Activated naive CD8-positive, alpha-beta T cell treated with anti-CD3 and anti-CD28 coated beads, Interleukin-2, amount 50 U/mL, for 16 hours (primary cell): ENCODE measurements at places on chromosomes 1 and 21.

DNA sequence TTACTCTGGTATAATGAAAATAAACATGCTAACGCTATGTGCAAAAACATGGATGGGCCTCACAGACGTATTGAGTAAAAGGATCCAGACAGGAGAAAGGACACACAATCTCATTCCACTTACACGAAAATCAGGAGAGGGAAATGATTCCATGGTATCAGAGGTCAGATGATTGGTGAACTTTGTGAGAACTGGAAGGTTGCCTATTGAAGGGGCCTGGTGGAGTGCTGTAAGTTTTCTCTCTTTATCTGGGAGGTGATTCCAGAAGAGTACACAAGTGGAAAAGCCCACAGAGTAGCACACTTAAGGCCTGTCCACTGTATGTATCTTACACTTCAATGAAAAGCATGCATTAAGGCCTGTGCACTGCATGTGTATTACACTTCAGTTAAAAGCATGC, 9.6 kb downstream of the GSTM2 start:
- DNase-seq, result no peak

DNA sequence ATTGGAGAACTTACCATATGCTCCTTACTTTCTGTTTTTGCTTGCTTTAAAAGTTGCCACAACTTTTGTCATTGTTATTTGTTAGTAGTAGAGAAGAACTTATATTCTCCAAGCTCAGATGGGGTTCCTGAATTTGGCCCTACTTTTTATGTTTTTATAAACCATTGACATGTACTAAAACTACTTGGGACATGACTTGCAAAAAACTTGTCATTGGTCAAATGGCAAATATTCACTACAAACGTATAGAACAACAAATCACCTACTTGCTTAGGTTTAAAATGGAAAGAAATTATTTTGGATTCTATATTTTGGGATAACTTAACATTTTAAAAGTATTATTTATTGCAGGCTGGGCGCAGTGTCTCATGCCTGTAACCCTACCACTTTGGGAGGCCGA, 32.7 kb downstream of the PIGP start:
- no peak for DNase-seq

- no peak for DNase-seq
These were observed 96.5 kb downstream of the NEK7 start for GRCh38 chr1:198253259-198253658.

DNA sequence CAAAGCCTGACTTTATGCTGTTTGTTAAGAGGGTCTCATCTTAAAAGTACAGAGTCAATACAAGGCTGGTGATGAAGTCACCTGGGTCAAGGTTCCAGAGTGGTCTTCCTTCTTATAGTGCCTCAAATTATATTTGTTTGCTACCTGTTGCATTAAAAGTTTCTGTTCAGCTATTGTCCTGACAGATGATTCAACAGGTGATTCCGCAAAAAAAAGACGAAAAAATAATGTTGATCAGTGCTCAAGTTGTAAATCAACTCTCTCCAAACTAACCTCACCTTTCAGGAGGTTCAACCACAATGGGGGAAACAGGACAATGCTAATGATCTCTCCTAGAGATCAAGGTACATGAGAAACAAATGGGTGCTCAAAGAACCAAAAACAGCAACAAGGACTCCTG, 35.7 kb downstream of the HSF2BP start:
- DNase-seq, result no peak

DNA sequence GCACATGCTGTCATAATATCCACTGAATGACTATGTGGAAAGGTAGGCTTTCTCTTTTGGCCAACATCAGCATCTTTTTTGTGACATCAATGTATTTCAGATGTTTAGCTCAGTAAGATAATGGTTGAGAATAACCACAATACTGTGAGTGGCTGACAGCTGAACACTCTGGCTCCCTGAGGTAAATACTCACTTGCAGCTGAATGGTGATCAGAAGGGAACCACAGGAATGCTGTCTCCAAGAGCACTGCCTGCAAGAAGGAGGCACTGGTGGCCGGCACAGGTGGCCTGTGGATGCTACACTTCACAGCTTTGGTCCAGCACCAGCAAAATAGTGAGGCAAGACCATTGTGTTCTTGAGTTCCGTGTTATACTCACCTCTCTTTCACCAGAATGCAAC, 118.7 kb upstream of the PPM1J start:
- DNase-seq, result no peak

DNA sequence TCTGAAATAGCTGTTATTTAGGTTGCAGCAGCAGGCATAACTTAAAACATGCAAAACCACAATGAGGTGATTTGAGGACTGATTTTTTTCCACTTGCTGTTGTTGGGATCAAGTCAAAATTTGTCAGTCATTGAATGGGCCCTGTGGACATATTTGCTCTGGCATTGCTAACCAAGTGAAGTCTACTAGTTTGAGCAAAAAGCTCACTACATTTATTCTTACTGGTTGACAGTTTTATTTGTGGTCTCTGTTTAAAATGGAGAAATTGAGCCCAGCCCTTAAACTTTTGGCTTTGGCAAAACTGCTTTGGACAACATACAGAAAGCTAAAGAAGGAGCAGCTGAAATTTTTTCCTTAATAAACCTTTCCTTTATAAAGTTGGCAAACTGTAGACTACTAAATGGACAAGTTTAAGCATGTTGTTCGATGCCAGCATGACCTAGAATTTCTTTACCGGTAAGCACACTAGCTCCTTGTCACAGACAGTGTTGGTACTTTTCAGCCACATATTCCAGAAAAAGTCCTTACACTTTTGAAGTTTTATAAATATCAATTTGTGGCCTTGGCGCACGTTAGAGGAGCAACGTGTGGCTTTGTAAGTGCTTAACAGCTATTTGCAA, 234.6 kb downstream of the USP25 start:
- DNase-seq, result no peak

DNA sequence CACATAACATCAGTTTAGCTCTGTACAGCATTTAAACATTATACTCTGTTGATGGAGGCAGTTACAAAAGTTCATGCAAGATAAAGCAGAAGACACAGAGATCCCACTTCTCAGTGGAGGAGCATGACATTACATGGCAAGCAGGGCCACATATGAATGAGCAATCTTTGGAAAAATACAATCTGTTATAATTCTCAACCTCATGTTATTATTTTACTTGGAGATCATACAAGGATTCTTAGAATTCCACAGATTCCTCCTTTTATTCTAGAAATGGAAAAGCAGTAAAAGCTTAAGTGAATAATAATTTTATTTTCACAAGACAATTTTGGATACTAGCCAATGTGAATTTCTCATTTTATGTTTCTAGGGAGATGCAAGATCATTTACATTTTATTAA, 66.6 kb downstream of the IFI44 start:
- DNase-seq, result no peak

DNA sequence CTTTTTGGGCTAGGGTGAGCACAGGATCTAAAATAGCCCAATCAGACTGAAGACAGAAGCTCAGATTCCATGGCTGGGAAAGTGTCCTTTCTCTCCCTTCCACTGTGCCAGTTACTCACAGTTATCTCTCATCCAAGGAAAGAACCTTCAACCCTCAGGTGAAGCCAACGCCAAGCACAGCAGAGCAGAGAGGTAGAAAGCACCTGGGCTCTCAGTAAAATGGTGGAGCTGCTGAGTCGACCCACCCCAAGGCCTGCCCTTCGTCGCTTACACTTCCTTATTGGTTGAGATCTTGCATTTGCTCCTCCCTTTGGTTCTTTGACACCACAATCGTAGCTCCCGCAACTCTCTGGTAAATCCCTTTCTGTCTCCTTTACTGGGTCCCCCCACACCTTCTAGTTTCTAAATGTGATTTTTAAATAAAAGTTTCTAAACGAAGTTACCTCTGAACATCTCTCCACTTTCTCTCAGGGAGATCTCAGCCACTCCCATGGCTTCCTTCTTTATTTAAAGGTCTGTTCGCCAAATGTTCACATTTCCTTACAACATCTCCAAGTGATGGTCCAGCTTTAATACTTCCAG, 27.5 kb upstream of the SLC30A1 start:
- DNase-seq, result no peak

- no peak for DNase-seq
These were observed 55.0 kb upstream of the SPATA6 start for GRCh38 chr1:48527051-48527450.

- no peak for DNase-seq
These were observed 17.2 kb downstream of the SPOCD1 start for GRCh38 chr1:31798433-31799195.

DNA sequence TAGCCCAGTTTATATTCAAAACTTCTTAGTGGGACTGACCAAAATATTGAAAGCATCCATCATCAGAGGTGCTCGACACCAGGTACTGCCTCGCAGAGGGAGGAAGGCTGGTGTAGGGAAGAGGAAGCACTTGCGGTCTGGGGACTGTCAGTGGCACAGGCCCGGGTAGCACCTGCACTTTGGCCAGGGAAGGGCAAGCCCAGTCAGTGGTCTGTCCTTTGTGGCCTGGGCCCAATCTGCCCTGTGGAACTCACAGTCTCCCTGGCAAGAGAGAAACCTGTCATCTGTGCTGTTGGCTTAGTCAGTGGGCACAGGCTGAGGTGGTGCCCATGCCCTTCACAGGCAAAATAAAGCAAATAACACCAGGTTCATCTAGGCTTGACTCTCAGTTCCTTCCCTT, 77.4 kb downstream of the SYT6 start:
- no peak for DNase-seq

DNA sequence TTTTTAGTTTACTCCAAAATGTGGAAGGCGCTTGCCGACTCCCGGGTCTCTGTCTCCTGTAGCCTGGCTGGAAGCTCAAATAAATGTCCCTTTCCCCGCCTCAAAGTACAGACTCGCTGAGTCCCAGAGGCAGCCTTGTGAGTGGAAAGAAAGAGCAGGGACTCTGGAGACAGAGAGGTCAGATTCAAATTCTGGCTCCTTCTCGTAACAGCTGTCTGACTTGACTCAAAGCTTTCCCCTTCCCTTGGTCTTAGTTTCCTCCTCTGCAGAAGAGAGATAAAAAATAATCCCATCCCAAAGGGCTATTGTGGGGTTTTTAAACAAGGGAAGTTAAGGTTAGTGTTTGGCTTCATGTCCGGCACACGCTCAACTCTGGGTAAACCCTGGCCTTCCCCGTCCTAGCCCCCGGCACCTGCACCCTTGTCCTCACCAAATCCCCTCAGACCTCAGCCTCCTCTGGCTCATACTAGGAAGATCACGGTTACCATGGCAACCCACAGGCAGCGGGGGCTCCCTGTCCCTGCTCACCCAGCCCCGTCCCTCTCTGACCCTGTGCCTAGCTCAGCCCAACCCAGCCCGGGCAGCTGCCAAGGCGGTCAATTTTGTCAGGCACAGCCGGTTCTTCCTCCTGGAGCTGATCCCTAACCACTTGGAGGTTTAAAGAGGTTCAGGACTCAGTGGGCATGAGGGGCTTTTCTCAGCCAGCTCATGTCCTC, 49.2 kb upstream of the IGSF21 start:
- DNase-seq, result no peak

GRCh38 chr1:35539824-35540261, 17.4 kb downstream of the KIAA0319L start:
- DNase-seq, result no peak

DNA sequence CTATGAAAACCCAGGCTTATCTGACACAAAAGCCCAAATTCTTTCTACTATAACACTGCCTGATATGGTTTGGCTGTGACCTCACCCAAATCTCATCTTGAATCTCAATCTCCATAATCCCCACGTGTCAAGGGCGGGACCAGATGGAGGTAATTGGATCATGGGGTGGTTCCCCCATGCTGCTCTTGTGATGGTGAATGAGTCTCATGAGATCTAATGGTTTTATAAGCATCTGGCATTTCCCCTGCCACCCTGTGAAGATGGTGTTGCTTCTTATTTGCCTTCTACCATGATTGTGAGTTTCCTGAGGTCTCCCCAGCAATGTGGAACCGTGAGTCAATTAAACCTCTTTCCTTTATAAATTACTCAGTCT, 123.3 kb upstream of the USP24 start:
- DNase-seq, result no peak

GRCh38 chr1:76066394-76066793, 8.2 kb upstream of the ST6GALNAC3 start:
- no peak for DNase-seq
